MCF 10A (cell line): ENCODE measurements at places on chromosomes 6 and 20. TPM values are rescaled to one million over a fixed set of nuclear protein-coding genes. Genes with fewer than 3 reads are reported as not detected.
A peak's percentile ranks its signal among the peaks of the same experiment; 100 is the strongest.

DNA sequence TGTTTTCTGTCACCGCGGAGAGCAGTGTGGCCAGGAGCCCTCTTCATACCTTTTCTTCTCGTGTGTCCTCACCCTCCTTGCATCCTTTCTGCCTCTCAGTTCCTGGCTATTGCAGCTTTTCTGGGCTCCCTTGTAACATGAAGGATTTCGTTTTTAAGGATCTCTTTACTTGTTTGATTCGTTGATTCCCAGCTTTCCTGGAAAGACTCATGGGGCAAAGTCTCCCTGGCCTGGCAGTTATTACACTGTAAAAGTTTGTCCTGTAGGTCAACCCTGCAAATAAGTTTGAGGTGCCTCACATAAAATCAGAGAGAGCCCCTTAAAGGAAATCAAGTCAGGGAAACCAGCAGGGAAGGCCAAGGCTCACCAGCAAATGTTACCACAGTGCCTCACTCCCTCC lies 70.1 kb downstream of the ISM1 start:
- H3K4me3 ChIP-seq, result no peak overlapping the region
- no peaks in the 10 kb centered on the region for H3K27me3 ChIP-seq
- H3K36me3 ChIP-seq, result no peaks in the 10 kb centered on the region
- no peak for DNase-seq
- H3K27ac ChIP-seq, result no peak overlapping the region

- no peak overlapping the region for H3K4me3 ChIP-seq
- peaks cover 6% of the 10 kb centered on the region for H3K4me1 ChIP-seq
- no peak overlapping the region for H3K27ac ChIP-seq
- DNase-seq, result no peak
- H3K36me3 ChIP-seq, result no peaks in the 10 kb centered on the region
- H3K27me3 ChIP-seq, result no peaks in the 10 kb centered on the region
Measured at GRCh38 chr6:84749181-84749580, 15.2 kb downstream of the TBX18 start.

- no peaks in the 10 kb centered on the region for H3K36me3 ChIP-seq
- no peak overlapping the region for H3K27ac ChIP-seq
- H3K4me1 ChIP-seq, result peaks cover 5% of the 10 kb centered on the region
- no peaks in the 10 kb centered on the region for H3K27me3 ChIP-seq
- no peak for DNase-seq
- no peak overlapping the region for H3K4me3 ChIP-seq
Measured at GRCh38 chr6:139847457-139847813, 473.0 kb upstream of the CITED2 start.

- H3K27me3 ChIP-seq, result no peaks in the 10 kb centered on the region
- DNase-seq, result peak; percentile 87
- no peak overlapping the region for H3K4me3 ChIP-seq
Measured at GRCh38 chr20:38764567-38765318, 16.5 kb downstream of the ACTR5 start.

GRCh38 chr6:140779341-140779740 lies 1353.4 kb upstream of the GJE1 start:
- H3K36me3 ChIP-seq, result no peaks in the 10 kb centered on the region
- peaks cover 13% of the 10 kb centered on the region for H3K4me1 ChIP-seq
- H3K27ac ChIP-seq, result no peak overlapping the region
- no peak overlapping the region for H3K4me3 ChIP-seq
- peak; percentile 51 for DNase-seq
- H3K27me3 ChIP-seq, result no peaks in the 10 kb centered on the region

The LIN28B gene
- total RNA-seq, result not detected in 2 replicates

DNA sequence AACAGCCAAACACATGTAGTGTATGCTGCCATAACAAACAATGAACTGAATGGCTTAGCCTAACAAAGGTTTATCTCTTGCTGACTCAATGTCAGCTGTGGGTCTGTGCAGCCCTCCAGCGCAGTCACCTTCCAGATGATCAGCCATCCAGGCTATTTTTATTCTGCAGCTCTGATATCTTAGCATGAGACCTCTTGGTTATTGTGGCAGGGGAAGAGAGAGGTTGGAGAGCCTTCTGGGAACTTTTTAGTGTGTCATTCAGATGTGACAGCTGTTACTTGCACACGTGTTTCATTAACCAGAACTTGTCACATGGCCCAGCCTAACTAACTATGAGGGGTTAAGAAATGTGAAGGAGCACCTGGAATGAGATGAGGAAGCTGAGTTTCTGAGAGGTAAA lies 202.5 kb downstream of the DHX35 start:
- no peak overlapping the region for H3K4me3 ChIP-seq
- no peak for DNase-seq
- no peaks in the 10 kb centered on the region for H3K36me3 ChIP-seq

- no peaks in the 10 kb centered on the region for H3K27me3 ChIP-seq
- no peaks in the 10 kb centered on the region for H3K36me3 ChIP-seq
- no peak overlapping the region for H3K27ac ChIP-seq
- DNase-seq, result no peak
- no peak overlapping the region for H3K4me3 ChIP-seq
Measured at GRCh38 chr6:21159465-21159864, 434.1 kb upstream of the SOX4 start.

The MAP1LC3A gene
- 10.5 and 10.7 TPM in 2 replicates for total RNA-seq
